ENCODE measurements at places on chromosomes 1 and 21.

- DNase-seq, result no peak
These were observed 48.1 kb downstream of the PCNT start for GRCh38 chr21:46372014-46372485.

DNA sequence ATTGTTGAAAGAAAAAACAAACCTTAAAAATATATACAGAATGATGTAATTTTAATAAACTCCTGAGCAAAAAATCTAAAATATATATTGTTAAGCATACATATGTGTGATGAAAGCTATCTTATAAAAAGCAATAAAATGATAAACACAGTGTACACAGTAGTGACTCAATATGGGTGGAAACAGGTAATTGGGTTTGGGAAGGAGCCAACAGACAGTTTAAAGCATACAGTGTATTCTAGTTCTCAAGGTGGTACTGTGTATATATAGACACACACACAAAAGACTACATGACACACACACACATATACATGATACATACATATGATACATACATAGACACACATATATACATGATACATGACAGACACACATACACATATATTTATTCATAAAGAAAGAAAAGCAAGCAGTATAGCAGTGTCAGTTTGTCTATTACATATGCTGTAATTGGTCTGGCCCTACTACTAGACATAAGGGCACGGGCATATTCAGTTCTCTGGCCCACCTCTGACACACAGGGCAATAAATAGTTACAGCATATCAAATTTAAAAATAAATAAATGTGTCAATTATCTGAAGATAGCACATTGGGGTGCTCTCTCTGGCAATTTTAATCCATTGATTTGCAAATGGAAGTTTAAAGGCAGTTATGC is 330.2 kb downstream of the S1PR1 start:
- DNase-seq, result no peak

DNA sequence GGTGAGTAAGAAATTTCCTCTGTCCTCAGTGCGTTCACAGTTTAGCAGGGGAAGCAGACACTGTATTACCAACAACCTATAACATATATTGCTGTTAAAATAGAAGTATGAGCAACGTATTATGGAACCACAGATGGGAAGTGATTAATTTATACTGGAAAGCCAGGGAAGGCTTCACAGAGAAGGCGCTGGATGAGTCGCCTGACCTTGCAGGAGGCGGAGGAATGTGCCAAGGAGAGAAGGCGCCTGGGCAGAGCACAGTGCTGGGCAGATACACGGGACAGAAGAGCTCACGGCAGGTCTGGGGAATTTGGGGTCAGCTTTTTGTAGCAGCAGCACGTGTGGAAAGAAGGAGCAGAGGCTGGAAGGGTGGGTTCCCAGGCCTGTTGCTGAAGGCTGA is 116.3 kb downstream of the DHRS3 start:
- no peak for DNase-seq

DNA sequence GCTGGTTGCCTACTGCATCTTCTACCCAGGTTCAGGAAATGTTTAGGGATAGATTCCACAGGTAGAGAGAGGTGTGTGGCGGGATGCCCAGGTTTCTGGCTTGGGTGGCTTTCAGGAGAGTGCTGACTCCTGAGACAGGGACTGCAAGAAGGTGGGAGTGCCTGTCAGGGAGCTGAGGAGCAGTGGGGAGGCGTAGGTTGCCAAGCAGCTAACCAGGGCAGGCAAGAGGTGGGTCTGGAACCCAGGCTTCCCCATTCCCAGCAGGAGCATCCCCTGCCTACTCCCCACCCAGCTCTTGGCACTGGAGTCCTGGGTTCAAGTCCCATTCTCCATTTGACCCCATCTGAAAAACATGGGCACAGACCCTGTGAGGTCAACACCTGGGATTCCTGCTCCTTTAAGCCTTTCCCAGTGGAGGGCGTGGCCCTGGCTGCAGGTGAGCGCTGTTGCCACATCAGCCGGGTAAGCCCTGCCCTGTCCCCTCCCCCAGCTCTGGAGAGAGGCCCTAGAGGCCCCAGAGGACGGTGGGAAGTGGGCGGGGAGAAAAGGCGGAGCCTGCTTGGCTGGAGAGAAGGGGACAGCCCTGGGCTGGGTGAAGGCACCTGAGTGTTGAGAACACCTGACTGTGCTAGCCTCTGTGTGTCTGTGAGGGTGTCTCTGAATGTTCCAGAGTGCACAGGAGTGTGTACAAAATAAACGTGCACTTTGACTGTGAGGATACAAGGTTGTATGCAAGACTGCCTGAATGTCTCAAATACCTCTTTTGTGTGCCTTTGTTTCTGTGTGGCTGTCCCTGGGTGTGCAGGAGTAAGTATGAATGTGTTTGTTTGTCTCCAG is 14.0 kb upstream of the SYNC start:
- peak; percentile 85 for DNase-seq

DNA sequence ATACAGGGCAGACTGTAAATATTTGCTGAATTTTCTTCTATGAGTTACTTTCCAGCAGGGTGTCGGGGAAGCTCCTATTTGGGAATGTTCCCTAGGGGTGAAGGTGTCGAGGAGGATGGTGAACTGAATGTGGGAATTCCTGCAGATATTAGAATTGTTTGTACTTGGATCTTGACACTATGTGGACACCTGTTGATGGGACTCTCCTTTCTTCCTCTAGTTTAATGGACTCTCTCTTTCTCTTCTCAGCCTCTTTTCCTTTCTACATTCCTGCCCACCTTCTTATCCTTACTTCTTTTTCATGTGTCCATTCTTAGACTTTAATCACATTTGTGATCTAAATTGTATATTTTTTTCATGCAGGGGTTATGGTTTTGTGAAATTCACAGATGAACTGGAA is 14.0 kb downstream of the TRNAU1AP start:
- DNase-seq, result no peak

- DNase-seq, result no peak
These were observed 175.0 kb upstream of the TNR start for GRCh38 chr1:175918364-175918801.

- no peak for DNase-seq
These were observed 100.8 kb upstream of the SLC45A1 start for GRCh38 chr1:8217011-8217711.

GRCh38 chr21:26394341-26394740 is 178.7 kb downstream of the CYYR1 start:
- DNase-seq, result no peak

GRCh38 chr21:42199868-42200463 is 19.0 kb upstream of the ABCG1 start:
- no peak for DNase-seq

DNA sequence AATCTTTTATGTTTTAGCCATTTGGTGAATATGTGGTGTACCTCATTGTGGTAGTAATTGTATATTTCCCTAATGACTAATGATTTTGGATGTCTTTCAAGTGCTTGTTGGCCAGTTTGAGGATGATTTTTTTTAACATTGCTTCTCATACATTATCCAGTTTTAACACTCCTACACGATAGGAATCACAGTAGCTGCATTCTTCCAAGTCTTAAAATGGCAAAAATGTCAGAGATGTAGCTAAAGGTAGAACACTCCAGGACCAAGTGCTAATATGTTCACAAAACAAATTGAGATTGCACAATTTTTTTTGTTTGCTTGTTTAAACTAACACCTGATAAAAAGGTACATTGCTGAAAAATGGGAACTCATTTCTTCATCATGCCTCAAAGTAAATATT is 11.7 kb downstream of the USP25 start:
- DNase-seq, result no peak

DNA sequence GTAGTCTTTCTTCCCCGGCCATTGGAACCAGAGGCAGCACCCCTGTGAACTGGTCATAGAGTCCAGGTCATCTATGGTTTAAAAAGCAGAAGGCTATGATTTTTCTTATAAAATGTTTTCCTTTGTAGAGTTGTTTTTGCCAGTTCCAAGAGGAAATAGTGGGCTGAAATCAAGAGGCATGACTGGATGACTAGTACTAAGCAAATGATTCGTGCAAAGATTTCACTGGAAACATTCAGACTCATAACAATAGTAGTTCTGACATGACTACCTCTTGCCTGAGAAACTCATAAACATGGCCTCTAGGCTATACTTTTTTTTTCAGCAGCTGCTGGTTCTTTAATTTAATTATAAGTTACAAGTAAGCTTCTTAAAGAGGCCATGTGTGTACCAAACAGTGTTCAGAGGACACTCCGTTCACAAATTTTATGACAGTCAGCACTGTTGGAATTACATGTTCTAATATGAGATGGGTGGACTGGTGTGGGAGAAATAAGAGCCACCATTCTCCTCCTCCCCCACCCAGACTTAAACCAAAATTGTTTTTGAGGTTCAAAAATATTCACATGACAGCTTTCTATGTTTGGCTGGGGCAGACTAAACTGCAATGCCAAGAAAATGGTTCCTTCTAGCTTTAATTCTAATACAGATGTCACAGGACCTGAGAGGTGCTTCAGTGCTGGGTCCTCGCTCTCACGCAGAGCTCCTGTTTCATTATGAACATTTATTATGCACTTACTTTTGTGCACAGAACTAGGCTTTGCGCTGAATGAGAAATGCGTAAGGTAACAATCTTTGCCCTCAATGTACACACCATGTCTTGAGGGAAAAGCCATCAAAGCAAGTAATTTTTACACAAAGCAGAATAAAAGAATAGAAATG is 147.5 kb downstream of the ZC3H11B start:
- DNase-seq, result no peak

GRCh38 chr1:236175642-236176336 is 33.5 kb downstream of the GPR137B start:
- no peak for DNase-seq

- DNase-seq, result peak; percentile 31
These were observed 37.8 kb upstream of the GBP5 start for GRCh38 chr1:89310505-89310904.

- DNase-seq, result no peak
These were observed 78.2 kb upstream of the SDC3 start for GRCh38 chr1:30986755-30987154.

- no peak for DNase-seq
These were observed 33.7 kb downstream of the PTP4A2 start for GRCh38 chr1:31904339-31905092.

GRCh38 chr1:244713332-244713731 is 60.4 kb downstream of the DESI2 start:
- DNase-seq, result no peak

- peak; percentile 6 for DNase-seq
These were observed 97.3 kb downstream of the PLA2G4A start for GRCh38 chr1:186925881-186926669.

GRCh38 chr1:204564835-204565234 is 48.6 kb downstream of the MDM4 start:
- peak; percentile 77 for DNase-seq

DNA sequence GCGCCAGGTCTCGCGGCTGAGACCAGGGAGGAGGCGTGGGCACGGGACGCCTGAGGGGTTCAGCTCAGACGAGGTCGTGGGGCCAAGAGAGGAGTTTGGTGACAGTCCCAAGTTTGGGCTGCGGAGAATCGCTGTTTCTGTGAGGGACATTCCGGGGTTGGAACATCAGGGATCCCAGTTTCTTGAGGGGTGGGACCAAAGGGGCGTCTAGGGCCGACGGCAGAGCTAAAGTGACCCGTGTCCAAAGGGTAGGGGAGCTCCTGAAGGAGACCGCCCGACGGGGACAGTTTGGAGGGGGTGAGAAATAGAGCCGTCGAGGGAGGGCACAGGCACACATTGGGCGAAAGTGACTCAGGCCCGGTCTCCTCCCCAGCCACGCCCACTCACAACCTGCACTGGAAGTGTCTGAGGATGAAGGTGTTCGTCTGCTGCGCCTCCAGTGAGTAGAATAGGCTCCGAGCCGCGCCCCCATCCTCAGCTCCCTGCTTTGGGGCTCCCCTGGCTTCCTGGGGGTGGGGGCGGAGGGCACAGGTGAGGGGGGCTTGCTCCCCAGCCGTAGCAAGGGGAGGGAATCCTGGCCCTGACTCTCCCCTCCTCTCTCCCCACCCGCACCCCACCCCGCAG is 7.0 kb downstream of the EFNA3 start:
- no peak for DNase-seq

- DNase-seq, result no peak
These were observed 67.0 kb downstream of the PIK3R3 start for GRCh38 chr1:46065405-46065804.

- no peak for DNase-seq
These were observed 134.9 kb upstream of the B3GALT2 start for GRCh38 chr1:193321242-193321840.

DNA sequence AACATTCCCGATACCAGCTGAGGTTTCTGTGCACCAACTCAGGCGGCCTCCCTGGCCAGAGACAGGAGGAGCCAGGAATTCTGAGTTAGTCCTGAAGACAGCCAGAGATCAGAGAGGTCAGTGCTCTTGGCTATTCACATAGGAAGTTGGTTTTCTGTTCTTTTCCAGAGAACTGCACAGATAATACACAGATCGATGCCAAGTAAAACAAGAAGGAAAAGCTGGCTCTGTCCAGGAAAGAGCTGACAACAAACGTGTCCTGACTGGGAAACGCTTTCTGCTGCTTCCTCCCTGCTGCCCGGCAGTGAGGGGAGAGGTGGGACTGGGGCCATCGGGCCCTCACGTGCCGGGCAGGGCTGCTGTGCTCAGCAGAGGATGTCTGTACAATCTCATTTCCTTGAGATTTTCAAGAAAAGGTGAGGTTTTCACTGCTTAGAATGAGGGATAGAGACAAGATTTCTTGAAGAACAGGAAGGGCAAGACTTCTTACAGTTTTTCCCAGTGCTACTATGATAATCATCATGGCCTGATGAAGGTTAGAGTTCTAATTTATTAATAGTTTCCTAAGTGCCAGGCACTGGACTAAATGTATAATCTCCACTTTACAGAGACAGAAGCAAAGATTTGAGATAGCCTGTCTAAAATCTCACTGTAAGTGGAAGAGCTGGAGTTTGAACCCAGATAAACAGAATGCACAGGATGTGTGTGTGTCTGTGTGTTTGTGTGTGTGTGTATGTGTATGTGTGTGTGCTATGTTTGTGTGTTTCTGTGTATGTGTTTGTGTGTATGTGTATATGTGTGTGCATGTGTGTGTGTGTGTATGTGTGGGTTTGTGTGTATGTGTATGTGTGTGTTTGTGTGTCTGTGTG is 211.0 kb upstream of the RAB4A start:
- DNase-seq, result no peak

- no peak for DNase-seq
These were observed at the start of gene S100A1 for GRCh38 chr1:153627715-153628626. Gene S100A1, plus strand, starts transcription at chr1:153628434. Its CDS starts 2,088 bp downstream, at chr1:153630522.

- DNase-seq, result no peak
These were observed 91.6 kb downstream of the ASH1L start for GRCh38 chr1:155471026-155471425.

DNA sequence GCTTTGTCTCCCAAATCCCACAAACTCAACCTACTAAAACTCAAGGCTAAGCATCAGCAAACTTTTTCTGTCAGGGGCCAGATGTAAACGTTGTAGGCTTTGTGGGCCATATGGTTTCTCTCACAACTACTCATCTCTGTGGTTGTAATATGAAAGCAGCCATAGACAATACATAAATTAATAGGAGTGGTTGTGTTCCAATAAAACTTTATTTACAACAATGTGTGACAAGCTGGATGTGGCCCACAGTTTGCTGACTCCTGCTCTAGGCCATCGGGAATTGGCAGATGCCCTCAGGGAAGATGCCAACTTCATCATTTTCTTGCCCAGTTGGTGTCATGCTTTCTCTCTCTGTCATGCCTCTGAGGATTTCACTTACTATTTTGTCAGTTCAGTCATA is 17.5 kb upstream of the ERRFI1 start:
- no peak for DNase-seq

- DNase-seq, result no peak
These were observed 29.8 kb downstream of the FHAD1 start for GRCh38 chr1:15276691-15277446.
